Muscle of leg (tissue), 16 donors: ENCODE measurements at places on chromosomes 3 and 15. TPM values are rescaled to one million over a fixed set of nuclear protein-coding genes. Genes with fewer than 3 reads are reported as not detected.
A peak's percentile ranks its signal among the peaks of the same experiment; 100 is the strongest.

DNA sequence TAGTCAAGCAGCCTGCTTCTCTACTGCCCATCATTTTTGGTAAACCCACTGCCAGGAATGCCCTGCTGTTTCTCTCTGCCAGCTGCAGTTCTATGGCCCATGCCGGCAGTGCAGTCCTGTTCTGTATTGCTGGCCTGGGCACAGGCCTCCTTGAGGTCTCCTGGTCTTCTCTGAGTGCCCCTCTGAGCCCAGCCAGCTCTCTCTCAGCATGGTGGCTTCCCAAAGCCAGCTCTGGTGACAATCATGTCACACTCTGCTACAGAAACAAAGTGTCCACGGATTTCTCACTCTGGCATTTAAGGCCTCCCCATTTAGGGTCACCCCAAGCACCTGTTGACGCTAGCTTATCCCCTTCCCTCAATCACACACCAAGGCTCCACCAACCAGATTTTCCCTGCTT is 24.5 kb downstream of the SRPRB start:
- DNase-seq: no peak
- no peak overlapping the region for H3K27ac ChIP-seq
- H3K4me3 ChIP-seq: no peak overlapping the region
- no peaks in the 10 kb centered on the region for H3K27me3 ChIP-seq
- H3K36me3 ChIP-seq: peaks cover 8% of the 10 kb centered on the region
- no peaks in the 10 kb centered on the region for H3K4me1 ChIP-seq

GRCh38 chr3:99071096-99071495 is 169.6 kb upstream of the DCBLD2 start:
- H3K36me3 ChIP-seq: no peaks in the 10 kb centered on the region
- H3K4me1 ChIP-seq: no peaks in the 10 kb centered on the region
- no peak overlapping the region for H3K4me3 ChIP-seq

DNA sequence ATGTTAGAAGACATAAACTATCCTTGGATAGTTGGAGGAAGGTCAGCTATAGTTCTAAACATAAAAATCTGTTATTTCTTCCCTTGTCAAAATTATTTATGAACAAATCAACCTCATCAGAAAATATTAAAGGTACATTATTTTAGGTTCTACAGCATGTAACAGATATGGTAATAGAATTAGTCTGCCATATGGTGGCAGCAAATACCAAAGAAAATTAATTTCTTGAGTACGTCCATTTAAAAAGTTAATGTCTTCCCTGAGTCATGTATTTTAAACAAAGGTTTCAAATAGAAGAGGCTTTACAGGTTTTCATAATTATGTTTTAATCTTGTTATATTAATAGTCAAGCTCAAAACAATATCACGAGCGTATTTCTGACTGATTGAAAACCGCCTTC is 17.9 kb upstream of the ANKRD28 start:
- no peaks in the 10 kb centered on the region for H3K36me3 ChIP-seq
- DNase-seq: peak; percentile 75
- no peaks in the 10 kb centered on the region for H3K4me1 ChIP-seq
- no peak overlapping the region for H3K4me3 ChIP-seq
- no peak overlapping the region for H3K27ac ChIP-seq
- no peaks in the 10 kb centered on the region for H3K27me3 ChIP-seq

- no peak for DNase-seq
- H3K4me3 ChIP-seq: no peak overlapping the region
- H3K4me1 ChIP-seq: no peaks in the 10 kb centered on the region
- H3K27ac ChIP-seq: no peak overlapping the region
Measured at GRCh38 chr3:55802816-55803215, 315.7 kb upstream of the WNT5A start.

DNA sequence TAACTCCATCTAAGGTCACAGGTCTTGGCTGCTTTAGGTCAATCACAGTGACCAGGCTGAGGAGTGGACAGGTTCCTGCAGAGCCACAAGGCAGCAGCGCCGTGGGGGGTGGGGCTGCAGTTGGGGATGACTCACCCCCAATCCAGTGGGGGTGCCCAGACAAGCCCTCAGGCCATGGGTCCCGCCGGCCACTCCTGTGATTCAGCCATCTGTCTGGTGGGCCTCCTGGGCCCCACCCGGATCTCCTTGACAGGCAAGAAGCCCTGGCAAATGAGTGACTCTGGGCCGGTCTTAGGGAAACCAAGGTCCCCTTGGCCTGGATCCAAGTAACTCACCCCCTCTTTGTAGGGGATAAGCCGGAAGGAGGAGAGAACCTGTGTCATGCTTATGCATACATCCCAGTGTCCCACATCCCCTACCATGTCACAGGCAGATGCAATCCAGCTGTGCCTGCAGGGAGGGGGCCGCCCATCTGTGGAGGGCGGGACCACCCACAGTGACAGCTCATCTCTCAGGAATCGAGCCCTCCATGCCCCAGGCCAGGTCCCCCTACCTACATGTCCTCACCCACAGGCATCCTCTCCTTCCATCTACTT is 495 bp upstream of the COL7A1 start:
- H3K27me3 ChIP-seq: peaks cover 30% of the 10 kb centered on the region
- peaks cover 37% of the 10 kb centered on the region for H3K36me3 ChIP-seq
- H3K4me3 ChIP-seq: no peak overlapping the region

GRCh38 chr3:195160257-195160898 is 110.6 kb downstream of the XXYLT1 start:
- H3K4me1 ChIP-seq: peaks cover 58% of the 10 kb centered on the region
- peak; percentile 81 for DNase-seq
- no peak overlapping the region for H3K4me3 ChIP-seq
- peak overlapping the region; percentile 72 for H3K27ac ChIP-seq

DNA sequence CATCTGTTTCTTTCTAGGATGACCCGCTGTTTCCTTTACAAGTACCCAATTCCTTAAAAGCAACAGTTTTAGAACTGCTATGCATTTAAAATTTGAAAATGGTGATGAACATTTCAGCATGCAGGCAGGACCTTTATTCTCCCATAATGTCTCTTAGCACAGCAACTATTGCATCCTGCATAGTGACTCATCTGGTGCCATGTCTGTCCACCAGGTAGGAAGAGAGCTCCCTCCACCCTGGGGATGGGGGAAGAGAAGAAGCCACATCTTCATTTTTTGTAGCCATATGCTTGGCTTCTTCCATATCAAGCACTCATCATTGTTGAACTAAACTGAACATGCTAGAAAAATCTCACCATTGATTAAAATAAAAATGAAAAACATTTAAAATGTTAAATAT is 9.9 kb downstream of the GPR15 start:
- no peak for DNase-seq
- H3K4me1 ChIP-seq: no peaks in the 10 kb centered on the region
- H3K36me3 ChIP-seq: no peaks in the 10 kb centered on the region
- no peak overlapping the region for H3K27ac ChIP-seq
- no peaks in the 10 kb centered on the region for H3K27me3 ChIP-seq
- no peak overlapping the region for H3K4me3 ChIP-seq

GRCh38 chr15:36218991-36219390 is 360.4 kb upstream of the CDIN1 start:
- DNase-seq: no peak
- H3K36me3 ChIP-seq: no peaks in the 10 kb centered on the region
- no peaks in the 10 kb centered on the region for H3K27me3 ChIP-seq
- no peaks in the 10 kb centered on the region for H3K4me1 ChIP-seq

DNA sequence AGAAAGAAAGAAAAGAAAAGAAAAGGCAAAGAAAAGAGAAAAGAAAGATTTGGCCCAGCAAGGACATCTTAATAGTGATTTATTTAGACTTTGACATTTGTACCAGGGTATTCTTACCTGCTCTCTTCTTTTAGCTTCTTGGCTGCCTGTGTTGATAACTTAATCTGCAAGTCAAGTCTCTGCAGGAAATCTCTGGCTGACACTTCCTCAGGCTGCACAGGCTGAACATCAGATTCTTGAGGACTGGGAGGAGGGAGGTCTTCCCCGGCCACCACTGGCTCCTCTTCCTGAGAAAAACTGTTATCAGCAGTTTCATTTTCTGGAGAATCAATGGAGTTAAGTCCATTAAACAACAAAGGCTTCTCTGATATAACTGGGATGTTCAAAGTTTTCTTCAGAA is 12.8 kb downstream of the LYSMD2 start:
- peaks cover 4% of the 10 kb centered on the region for H3K4me1 ChIP-seq
- peak; percentile 35 for DNase-seq
- H3K4me3 ChIP-seq: no peak overlapping the region
- H3K36me3 ChIP-seq: no peaks in the 10 kb centered on the region

- H3K4me1 ChIP-seq: no peaks in the 10 kb centered on the region
- H3K27me3 ChIP-seq: no peaks in the 10 kb centered on the region
- no peaks in the 10 kb centered on the region for H3K36me3 ChIP-seq
- no peak overlapping the region for H3K27ac ChIP-seq
- H3K4me3 ChIP-seq: no peak overlapping the region
Measured at GRCh38 chr3:89032346-89033013, 74.9 kb upstream of the EPHA3 start.

DNA sequence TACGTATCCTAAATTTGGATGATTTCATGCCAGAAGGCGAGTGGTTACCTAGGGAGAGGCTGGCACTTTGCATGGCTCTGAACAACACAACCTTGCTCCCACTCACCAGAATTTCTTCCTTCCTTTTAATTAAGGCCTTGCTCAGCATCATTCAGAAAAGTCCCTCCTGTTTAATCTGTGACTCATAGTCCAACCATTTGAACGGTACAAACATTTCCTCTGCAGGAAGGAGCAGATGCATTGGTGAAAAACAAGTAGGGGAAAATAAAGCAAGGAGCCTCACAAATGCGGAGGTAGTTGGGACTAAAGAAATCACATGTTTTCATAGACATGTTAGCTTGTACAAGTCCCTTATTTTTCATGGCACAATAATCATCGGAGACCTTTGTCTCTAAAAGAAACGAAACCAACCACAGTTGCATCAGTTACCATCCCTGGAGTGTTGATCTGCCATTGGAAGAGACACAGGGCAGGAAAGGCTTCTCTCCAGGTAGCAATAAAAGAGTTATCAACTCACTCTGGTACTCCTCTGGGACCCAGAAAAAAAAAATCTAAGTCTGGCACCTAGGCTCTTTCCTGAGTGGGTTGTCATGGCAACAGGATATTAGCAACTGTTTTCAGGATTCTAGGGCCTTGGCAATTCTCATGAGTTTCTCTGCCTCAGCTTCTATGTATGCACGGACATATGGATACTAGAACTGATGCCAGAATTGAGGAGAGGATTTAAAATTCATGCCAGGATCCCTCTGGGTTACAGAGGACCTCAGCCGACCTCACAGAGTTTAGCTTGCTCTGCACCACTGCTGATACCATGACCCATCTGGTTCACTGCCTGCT is 255.4 kb upstream of the ARPP21 start:
- peak overlapping the region; percentile 45 for H3K27ac ChIP-seq
- H3K4me1 ChIP-seq: peaks cover 9% of the 10 kb centered on the region
- no peaks in the 10 kb centered on the region for H3K27me3 ChIP-seq
- H3K4me3 ChIP-seq: no peak overlapping the region
- peak; percentile 71 for DNase-seq
- no peaks in the 10 kb centered on the region for H3K36me3 ChIP-seq

DNA sequence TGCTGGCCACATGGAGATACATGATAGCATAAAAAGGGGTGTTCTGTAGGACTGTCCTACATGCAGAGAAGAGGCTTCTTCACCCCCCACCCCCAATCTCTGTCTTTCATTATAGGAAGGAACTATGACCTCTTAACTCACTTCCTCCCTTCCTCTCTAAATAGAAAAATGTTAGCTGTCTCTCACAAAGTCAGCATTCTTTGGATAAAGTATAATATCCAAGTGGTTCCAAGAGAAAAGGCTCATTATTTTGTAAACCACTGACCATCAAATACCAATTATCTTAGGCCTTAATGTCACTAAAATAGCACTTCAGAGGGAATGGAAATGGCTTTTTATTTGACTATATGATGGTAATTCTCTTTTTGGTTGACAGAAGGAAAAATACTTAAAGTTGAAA is 95.3 kb upstream of the SLC2A2 start:
- no peak overlapping the region for H3K27ac ChIP-seq
- H3K4me3 ChIP-seq: no peak overlapping the region
- H3K4me1 ChIP-seq: no peaks in the 10 kb centered on the region
- no peaks in the 10 kb centered on the region for H3K27me3 ChIP-seq

Gene ANKUB1
- not detected for total RNA-seq

Gene SNTN
- total RNA-seq: not detected
